Activated CD8-positive, alpha-beta T cell treated with anti-CD3 and anti-CD28 coated beads for 36 hours (primary cell): ENCODE measurements at places on chromosomes 1 and 21.

DNA sequence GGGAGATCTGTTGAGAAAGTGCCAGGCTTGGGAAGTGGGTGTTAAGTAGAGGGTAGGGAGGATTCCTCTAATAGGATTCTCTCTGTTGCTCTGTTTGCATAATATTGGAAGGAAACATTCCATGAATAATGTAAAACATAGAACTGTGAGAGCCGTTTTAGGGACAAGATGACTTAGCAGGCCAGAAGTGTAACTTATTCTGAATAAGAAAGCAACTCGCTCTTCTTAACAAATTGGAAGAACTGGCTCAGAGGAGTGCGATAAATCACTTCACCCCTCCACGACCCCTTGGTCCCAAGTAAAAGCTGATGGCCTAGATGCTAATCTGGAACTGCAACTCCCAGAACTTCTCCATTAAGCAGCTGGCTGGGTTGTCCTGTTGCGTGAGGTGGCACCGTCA, 19.1 kb downstream of the SIM2 start:
- peaks cover 47% of the 10 kb centered on the region for H3K27me3 ChIP-seq
- no peaks in the 10 kb centered on the region for H3K4me1 ChIP-seq
- DNase-seq: no peak
- no peak overlapping the region for H3K4me3 ChIP-seq

- DNase-seq: no peak
- no peaks in the 10 kb centered on the region for H3K36me3 ChIP-seq
- H3K27ac ChIP-seq: no peak overlapping the region
Measured at GRCh38 chr1:113534875-113535274, 144.6 kb downstream of the MAGI3 start.

DNA sequence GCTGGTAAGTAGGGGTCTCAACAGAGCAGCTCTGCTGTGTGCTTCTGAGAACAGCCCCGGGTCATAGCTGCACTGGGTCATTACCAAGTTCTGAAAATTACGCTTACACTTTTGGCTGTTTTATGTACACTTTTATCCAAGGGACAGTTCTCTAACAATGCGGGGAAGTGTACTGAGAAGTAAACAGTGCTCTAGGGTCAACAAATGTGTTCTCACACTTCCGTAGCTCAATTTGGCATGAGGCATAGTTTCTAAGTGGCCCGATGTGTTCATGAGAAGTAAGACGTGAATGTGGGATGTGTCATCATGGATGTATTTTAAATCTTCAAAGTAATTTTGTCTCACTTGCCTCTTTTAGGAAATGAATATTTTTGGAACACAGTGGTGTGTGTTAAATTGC, 10.9 kb upstream of the VAMP3 start:
- DNase-seq: no peak
- H3K27ac ChIP-seq: no peak overlapping the region
- no peak overlapping the region for H3K4me3 ChIP-seq
- no peaks in the 10 kb centered on the region for H3K4me1 ChIP-seq

DNA sequence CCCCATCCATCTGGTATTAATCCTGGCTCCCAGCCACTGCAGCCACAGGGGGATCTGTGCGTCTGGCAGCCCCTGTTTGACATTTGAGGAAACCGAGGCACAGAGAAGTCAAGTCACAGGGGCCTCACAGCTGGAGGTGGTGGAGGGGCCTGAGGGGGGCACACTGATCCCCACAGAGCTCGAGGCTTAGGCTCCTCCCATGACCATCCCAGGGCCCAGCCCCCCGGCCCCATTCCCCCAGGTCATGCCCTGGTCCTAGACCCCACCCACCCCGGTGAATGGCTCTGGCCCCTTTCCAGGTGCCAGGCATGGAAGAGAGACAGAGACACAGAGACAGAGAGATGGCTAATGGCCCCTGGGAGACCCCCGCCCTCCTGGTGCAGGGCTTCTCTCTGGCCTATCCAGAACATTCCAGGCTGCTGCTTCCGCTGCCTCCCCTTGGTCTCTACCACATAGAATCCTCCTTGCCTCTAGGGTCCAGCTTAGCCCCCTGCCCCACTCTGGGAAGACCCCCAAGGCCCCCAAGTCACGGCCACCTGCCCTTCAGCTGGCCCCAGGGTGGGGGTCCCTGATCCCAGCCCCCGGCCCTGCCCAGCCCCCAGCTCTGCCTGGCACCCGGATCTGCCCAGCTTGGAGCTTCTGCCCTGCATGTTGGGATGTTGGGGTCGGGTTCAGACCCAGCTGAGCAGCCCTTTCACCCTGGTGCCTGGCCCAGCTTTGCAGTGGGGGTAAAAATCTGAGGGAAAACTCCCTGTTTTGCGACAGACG, 29.2 kb upstream of the LRRC3 start:
- H3K27me3 ChIP-seq: no peaks in the 10 kb centered on the region
- H3K27ac ChIP-seq: no peak overlapping the region
- no peaks in the 10 kb centered on the region for H3K36me3 ChIP-seq
- H3K4me3 ChIP-seq: no peak overlapping the region

GRCh38 chr1:94978401-94978800, 51.5 kb upstream of the CNN3 start:
- H3K4me3 ChIP-seq: no peak overlapping the region
- no peak overlapping the region for H3K27ac ChIP-seq
- no peaks in the 10 kb centered on the region for H3K27me3 ChIP-seq
- DNase-seq: no peak

GRCh38 chr1:9865724-9866123, 42.0 kb upstream of the CLSTN1 start:
- no peaks in the 10 kb centered on the region for H3K27me3 ChIP-seq
- H3K4me1 ChIP-seq: no peaks in the 10 kb centered on the region
- no peak for DNase-seq
- H3K4me3 ChIP-seq: no peak overlapping the region
- H3K27ac ChIP-seq: no peak overlapping the region

- H3K27ac ChIP-seq: no peak overlapping the region
- no peak overlapping the region for H3K4me3 ChIP-seq
- DNase-seq: peak; percentile 84
- H3K4me1 ChIP-seq: no peaks in the 10 kb centered on the region
Measured at GRCh38 chr1:110060034-110060661, 10.3 kb downstream of the ALX3 start.

DNA sequence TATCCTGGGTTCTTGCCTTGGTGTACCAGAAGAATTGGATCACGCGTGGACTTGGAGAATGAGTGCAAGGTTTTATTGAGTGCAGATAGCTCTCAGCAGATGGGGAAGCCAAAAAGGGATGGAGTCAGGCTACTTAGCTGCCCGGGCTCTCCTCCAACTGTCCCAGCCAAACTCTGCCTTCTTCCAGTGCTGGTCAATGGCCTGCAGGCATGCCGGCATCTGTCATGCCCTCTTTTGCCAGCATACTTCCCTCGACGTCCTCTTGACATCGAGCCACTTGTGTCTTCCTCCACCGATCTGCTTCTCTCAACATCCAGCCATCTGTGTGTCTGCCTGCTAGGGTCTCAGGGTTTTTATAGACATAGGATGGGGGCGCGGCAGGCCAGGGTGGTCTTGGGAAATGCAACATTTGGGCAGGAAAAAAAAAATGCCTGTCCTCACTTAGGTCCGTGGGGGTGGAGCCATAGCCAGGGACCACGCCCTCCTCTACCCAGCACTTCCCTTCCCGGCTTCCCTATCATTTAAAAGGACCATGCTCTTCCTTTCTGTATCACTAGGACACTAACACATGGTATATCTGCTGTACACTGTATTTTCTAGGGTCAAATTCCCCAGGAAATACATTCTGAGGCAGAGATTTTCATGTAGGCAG, 47.0 kb upstream of the BCAR3 start:
- H3K36me3 ChIP-seq: no peaks in the 10 kb centered on the region
- no peak for DNase-seq
- no peak overlapping the region for H3K4me3 ChIP-seq
- H3K27ac ChIP-seq: no peak overlapping the region
- no peaks in the 10 kb centered on the region for H3K4me1 ChIP-seq
- H3K27me3 ChIP-seq: no peaks in the 10 kb centered on the region

GRCh38 chr1:100700586-100700985, 19.0 kb upstream of the VCAM1 start:
- no peak overlapping the region for H3K4me3 ChIP-seq
- DNase-seq: no peak

GRCh38 chr21:30058928-30059327, 107.7 kb downstream of the CLDN17 start:
- H3K4me1 ChIP-seq: no peaks in the 10 kb centered on the region
- H3K27me3 ChIP-seq: no peaks in the 10 kb centered on the region
- no peak overlapping the region for H3K4me3 ChIP-seq
- DNase-seq: no peak

DNA sequence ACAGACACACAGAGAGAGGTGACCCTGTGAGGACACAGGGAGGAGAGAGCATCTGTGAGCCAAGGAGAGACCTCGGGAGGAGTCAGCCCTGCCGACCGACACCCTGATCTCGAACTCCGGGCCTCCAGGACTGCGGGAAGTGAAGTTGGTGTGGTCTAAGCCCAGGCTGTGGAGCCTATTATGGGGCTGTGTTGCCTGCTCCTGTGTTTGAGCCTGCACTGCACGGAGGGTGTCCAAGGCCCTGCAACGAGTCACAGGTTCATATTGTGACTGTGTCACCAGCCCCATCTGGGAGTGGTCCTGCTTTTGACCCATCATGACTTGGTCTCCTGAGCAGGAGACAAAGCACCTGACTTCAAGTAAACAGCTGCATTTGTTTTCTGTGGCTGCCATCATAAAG, 186.0 kb upstream of the AJAP1 start:
- H3K4me3 ChIP-seq: no peak overlapping the region
- H3K27me3 ChIP-seq: peaks cover 2% of the 10 kb centered on the region
- no peaks in the 10 kb centered on the region for H3K4me1 ChIP-seq
- DNase-seq: no peak
- no peak overlapping the region for H3K27ac ChIP-seq

GRCh38 chr1:112439592-112439991, 43.6 kb downstream of the CTTNBP2NL start:
- no peak overlapping the region for H3K27ac ChIP-seq
- H3K27me3 ChIP-seq: peaks cover 10% of the 10 kb centered on the region

GRCh38 chr1:90973897-90974798, 47.7 kb downstream of the ZNF644 start:
- peak overlapping the region; percentile 55 for H3K27ac ChIP-seq
- H3K4me1 ChIP-seq: peaks cover 51% of the 10 kb centered on the region
- no peaks in the 10 kb centered on the region for H3K27me3 ChIP-seq
- DNase-seq: no peak
- peaks cover 42% of the 10 kb centered on the region for H3K36me3 ChIP-seq
- no peak overlapping the region for H3K4me3 ChIP-seq

- no peak overlapping the region for H3K27ac ChIP-seq
- H3K27me3 ChIP-seq: no peaks in the 10 kb centered on the region
- no peak for DNase-seq
- peaks cover 13% of the 10 kb centered on the region for H3K4me1 ChIP-seq
Measured at GRCh38 chr1:58497499-58497898, 49.0 kb downstream of the OMA1 start.

DNA sequence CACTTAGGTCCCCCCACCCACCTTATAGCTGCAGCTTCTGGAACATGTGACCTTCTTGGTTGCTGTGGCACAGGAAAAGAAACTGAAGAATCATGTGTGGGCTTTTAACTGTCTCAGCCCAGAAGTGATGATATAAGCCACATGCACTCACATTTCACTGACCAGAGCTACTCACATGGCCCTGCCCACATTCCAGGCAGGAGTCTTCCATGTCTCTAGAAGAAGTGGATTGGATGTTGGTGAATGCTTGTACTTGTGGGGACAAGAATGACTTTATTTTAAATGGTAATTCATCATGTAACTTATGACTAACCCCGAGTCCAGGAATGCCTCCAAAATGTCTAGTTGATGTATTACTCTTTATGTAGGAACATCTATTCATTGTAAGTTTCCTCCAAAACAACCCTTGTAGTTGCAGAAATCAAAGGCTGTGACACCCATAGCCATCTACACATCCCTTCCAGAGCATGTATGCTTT, 15.8 kb upstream of the CAMK1G start:
- no peak overlapping the region for H3K4me3 ChIP-seq
- no peaks in the 10 kb centered on the region for H3K36me3 ChIP-seq
- peaks cover 38% of the 10 kb centered on the region for H3K27me3 ChIP-seq
- no peak for DNase-seq

GRCh38 chr1:218495931-218496330, 150.8 kb downstream of the TGFB2 start:
- no peak overlapping the region for H3K27ac ChIP-seq
- peaks cover 5% of the 10 kb centered on the region for H3K27me3 ChIP-seq
- DNase-seq: no peak
- H3K4me1 ChIP-seq: peaks cover 5% of the 10 kb centered on the region
- no peak overlapping the region for H3K4me3 ChIP-seq

DNA sequence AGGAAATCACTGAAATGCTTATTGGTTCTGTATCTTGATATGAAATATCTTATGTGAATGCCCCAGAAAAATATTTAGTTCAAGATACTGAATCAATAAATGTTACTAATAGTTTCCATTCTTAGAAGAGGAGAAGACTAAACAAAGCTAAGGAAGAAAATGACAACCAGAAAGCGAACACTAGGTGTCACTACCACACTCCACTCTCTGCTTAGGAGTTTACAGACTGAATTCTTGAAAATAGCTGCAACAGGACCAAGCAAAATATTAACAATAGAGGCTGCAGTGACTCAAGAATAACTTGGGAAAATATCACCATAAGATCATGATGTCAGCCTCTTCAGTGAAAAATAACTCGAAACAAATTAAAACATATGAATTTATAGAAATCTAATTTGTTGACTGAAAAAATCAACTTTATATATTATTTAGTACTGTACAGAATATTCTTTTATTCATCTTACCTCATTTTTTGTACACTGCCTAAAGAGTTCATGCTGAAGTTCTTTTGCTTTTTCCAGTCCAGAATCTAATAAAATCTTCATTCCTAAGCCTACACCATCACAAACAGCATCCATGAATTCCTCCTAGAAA, 61.6 kb downstream of the KIF14 start:
- peak; percentile 42 for DNase-seq
- H3K27me3 ChIP-seq: no peaks in the 10 kb centered on the region
- no peaks in the 10 kb centered on the region for H3K36me3 ChIP-seq
- no peak overlapping the region for H3K27ac ChIP-seq
- peaks cover 3% of the 10 kb centered on the region for H3K4me1 ChIP-seq

DNA sequence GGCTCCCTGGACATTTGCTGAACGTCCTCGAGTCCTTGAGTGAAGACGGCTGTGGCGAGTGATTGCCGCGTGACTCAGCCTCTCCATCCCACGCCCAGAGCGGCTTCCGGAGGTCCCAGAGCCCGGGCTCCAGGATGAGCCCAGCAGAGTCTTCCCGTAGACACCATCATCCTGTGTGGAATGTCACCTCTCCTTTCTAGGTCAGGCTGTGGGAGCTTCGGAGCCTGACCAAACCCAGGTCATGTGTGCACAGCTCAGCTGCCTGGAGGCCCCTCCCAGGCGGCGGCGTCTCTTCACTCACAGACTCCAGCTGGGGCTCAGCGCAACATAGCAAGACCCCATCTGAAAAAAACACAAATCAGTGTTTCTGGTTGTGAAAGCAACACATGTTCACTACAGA, 38.2 kb downstream of the PRKCZ start:
- no peak for DNase-seq
- no peak overlapping the region for H3K4me3 ChIP-seq

- DNase-seq: no peak
- no peak overlapping the region for H3K27ac ChIP-seq
- peaks cover 11% of the 10 kb centered on the region for H3K27me3 ChIP-seq
- no peaks in the 10 kb centered on the region for H3K4me1 ChIP-seq
Measured at GRCh38 chr1:7177021-7177420, 391.8 kb downstream of the CAMTA1 start.

- H3K27ac ChIP-seq: no peak overlapping the region
- peaks cover 20% of the 10 kb centered on the region for H3K4me1 ChIP-seq
- H3K36me3 ChIP-seq: no peaks in the 10 kb centered on the region
- no peak overlapping the region for H3K4me3 ChIP-seq
- H3K27me3 ChIP-seq: peaks cover 2% of the 10 kb centered on the region
- DNase-seq: no peak
Measured at GRCh38 chr1:211511030-211511700, 19.2 kb upstream of the RD3 start.

GRCh38 chr1:99131546-99131945, 126.9 kb upstream of the PLPPR5 start:
- H3K27ac ChIP-seq: no peak overlapping the region
- no peak for DNase-seq
- H3K4me1 ChIP-seq: no peaks in the 10 kb centered on the region
- no peak overlapping the region for H3K4me3 ChIP-seq
- no peaks in the 10 kb centered on the region for H3K36me3 ChIP-seq
